ENCODE measurements at places on chromosomes 4 and X.

DNA sequence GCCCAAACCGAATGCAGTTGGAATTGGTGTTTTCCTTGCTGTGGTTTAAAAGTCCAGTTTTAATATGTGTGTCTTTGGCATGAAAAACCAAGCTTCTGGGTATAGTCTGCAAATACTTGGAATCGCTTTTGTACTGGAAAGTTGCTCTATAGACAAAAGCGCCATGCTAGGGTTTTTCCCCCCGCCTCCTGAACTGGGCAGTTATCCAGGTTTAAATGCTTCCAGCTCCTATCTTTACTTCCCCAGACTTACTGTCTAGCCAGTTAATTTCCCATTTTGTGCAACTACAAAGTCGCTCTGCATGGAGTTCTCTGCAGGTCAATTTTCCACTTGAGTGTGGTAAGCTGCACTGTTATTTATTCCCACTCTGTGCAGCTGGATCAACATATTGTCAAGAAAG, 2.7 kb downstream of the RASL11B start:
- DNase-seq: no peak

DNA sequence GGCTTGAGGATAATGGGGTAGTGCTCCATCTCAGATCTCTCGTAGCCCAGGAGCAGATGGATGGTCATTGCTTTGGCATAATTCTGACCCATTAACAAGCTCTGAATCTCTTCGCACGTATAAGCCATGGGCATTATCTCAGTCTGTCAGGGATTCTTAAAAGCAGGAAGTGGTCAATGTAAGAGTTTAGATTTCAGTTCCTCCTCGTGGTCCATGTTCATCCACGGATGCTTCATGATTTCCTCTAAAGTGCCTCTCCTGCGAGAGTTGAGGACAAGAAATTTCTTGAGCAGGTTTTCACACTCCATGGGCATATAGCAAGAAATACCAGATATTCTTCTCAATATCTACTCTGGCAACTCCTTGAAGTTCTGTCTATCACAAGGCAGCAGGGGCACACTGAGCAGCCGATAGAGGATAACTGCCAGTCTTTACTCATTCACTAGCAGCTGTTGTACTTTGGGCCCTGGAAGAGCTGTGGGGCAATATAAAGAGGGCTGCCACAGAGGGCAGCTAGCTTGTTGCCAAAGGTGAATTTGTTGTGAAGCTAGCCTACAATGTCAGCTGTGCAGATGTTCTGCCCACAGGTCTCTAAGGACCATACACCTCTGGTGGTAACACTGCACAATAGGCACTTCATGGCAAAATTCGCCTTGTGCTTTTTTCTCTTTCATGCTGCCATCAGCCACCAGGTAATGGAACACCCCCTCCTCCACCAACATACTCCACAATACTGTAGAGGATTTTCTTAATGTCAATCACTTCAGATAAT, 52.0 kb upstream of the WDR17 start:
- no peak for DNase-seq

- DNase-seq: no peak
Measured at GRCh38 chrX:141609111-141609510, 19.6 kb downstream of the SPANXA2 start.

DNA sequence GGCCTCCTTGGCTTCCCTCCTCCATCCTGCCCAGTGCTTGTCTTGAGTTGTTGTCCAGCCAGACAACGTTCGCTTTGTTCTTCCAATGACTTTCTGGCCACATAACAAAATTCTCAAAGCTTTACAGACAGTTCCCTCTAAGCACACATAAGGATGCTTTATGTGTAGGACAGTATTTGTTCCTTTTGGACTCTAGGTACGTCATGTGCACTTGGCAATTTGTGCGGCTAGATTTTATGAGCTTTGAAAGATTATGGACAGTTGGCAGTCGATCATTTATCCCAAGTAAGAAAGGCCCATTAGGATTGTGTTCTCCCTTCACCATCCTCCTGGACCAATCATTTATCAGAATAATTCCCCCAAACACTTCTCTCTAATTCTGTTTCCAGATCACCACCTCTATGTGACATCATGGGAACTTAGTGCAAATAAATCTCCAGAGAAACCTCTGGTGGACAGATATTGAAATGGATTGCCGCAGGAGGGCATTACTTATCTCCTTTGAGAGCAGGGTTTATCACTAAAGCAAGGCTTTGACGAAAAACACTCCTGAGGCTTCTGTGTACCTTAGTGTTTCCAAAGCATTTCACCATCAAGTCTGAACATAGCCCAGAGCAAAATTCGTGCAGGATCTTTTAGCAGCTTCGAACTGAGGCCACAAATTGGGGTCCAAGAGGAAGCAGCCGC, 77.4 kb upstream of the BMPR1B start:
- no peak for DNase-seq

DNA sequence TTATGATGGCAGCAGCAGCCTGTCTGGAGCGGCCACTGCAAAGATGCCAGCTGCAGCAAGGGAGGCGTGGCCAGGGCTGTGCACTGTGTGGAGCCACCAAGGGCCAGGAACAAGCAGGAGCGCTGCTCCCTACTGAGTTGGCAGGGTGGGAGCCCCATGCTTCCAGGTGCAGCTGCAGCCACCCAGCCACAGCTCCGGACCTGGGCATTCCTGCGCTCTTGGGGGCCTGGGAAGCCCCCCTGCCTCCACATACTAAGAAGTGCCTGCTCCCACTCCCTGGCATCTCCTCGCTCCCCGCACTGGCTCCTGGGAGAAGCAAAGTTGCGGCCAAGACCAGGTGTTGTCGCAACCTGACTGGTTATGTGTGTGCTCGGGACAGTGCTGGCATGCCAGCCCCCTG, 619.8 kb downstream of the DMD start:
- DNase-seq: no peak

GRCh38 chrX:101383679-101384205, 2.2 kb downstream of the BTK start:
- DNase-seq: no peak

DNA sequence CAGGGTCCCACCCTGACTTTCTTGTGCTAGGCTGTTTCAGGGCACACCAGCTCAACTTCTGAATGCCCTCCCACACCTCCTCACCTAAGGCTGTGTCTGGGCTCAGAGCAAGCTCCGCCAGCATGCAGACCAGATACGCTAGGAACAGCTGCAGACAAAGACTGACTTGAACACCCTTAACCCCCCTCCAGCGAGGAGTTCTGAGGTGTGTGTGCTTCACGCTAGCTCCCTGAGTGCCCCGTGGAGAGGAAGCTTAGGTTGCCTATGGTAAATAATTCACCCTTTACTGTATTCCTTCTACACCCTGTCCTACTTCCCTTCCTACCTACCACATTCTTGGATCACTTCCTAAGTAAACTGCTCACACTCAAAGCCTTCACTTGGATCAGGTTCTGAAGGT, 115.0 kb downstream of the VCX3B start:
- no peak for DNase-seq

- no peak for DNase-seq
Measured at GRCh38 chr4:175961604-175962003, 104.0 kb upstream of the WDR17 start.

GRCh38 chrX:30864383-30864785, 24.7 kb downstream of the TAB3 start:
- DNase-seq: no peak

GRCh38 chrX:105063743-105064142, 156.8 kb downstream of the TEX13A start:
- DNase-seq: no peak

DNA sequence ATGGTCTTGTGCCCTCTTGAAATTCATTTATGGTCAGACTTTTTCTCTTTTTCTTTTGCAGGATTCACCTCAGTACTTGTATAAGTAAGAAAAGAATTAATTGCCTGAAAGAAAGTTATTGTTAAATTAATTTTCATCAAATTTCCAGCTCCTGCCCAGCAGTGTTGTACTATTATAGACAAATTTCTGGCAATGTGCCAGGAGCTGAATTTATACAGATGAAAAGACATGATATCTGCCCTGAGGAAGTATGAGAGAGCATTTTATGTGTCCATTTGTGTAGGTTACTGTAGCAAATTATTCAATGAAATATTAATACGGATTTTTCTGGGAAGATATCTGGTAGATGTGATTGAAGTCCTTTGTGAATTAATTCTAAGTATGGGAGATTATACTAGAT, 2371.5 kb upstream of the TENM3 start:
- no peak for DNase-seq

GRCh38 chr4:187108845-187109244, 385.2 kb upstream of the FAT1 start:
- no peak for DNase-seq

GRCh38 chr4:188296331-188296730, 157.1 kb downstream of the TRIML1 start:
- no peak for DNase-seq

- no peak for DNase-seq
Measured at GRCh38 chr4:6752486-6752829, 30.1 kb upstream of the KIAA0232 start.

- peak; percentile 32 for DNase-seq
Measured at GRCh38 chrX:9595174-9595573, 130.3 kb downstream of the TBL1X start.

DNA sequence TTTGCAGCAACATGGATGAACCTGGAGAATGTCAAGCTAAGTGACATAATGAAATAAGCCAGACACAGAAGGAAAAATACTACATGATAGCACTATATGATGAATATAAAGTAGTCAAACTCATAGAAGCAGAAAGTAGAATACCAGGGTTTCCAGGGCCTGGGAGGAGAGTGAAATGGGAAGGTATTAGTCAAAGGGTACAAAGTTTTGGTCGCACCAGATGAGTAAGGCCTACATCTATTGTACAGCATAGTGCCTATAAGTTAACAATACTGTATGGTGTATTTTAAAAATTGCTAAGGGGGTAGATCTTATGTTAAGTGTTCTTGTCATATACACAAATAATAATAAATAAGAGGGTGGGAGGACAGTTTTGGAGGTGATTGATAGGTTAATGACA, 41.5 kb downstream of the ENOX2 start:
- DNase-seq: no peak

- DNase-seq: no peak
Measured at GRCh38 chr4:83382850-83383249, 48.2 kb upstream of the HPSE start.

- DNase-seq: no peak
Measured at GRCh38 chr4:138961129-138961528, 54.5 kb upstream of the NOCT start.

DNA sequence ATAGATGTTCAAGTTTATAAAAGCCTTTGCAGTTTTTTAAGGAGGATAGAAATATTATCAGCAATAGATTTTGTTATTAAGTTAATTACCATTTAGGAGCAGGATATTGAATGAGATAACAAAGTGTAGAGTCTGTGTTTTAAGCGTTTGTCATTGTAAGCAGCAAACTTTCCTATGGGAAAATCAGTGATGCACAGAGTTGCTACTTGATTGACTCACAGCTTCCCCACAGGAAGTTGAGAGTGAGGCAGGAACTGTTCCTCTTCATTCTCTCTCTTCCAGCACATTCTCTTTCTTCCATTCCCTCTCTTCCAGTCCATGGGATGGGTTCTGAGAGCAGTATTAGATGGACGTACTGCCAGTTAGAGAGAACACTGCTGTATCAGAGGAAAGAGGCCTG, 867.7 kb upstream of the AGA start:
- no peak for DNase-seq

GRCh38 chr4:138953961-138954371, 61.6 kb upstream of the NOCT start:
- peak; percentile 49 for DNase-seq

GRCh38 chr4:133003169-133003568, 145.9 kb upstream of the PCDH10 start:
- no peak for DNase-seq

DNA sequence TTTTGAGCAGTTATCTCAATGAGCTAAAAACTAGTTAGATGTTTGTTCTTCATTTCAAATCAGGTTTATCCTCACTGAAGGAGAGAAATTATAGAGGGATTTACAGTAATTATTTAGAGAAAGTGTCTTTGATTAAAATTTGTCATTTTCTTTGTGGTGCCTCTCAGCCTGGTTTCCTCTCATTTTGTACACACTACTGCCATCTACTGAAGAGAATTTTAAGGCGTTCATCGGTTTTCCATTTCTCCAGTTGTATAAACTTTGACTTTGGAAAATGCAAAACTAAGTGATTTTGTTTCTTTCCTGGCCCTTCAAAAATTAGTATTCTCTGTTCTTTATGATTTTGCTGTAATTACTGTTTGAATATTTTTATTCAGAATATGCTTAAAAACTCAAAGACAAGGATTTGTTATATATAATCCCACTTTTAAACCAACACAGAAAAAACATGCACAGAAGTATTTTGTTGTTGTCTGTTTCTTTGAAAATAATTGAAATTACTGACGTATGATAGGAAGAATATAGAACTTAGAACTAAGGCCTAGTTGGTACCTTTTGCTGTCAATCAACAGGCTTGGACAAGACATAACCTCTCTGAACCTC, 34.4 kb upstream of the ANXA3 start:
- peak; percentile 12 for DNase-seq

DNA sequence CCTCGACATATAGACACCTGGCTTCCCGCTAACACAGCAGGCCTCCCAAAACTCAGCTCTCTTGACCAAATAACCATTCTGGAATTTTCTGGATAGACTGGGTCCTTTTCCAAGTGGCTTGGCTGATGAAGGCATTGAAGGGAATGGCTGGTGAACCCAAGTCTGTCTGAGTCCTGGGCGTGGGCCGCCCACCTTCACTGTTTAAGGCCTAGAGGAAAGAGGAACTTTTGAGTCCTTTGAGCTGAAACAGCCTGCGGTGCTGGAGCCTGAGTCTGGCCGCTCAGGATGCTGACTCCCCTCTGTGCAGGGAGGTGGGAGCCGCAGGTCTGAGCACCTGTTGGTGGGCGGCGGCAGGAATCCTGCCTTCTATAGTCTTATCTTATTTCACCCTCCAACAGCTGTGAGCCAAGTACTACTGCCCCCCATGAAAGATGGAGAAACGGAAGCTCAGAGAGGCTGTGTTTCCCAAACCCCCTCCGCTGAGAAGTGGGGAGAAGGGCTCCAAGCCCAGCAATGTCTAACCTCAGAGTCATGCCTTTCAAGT, 23.4 kb downstream of the ACOX3 start:
- no peak for DNase-seq

DNA sequence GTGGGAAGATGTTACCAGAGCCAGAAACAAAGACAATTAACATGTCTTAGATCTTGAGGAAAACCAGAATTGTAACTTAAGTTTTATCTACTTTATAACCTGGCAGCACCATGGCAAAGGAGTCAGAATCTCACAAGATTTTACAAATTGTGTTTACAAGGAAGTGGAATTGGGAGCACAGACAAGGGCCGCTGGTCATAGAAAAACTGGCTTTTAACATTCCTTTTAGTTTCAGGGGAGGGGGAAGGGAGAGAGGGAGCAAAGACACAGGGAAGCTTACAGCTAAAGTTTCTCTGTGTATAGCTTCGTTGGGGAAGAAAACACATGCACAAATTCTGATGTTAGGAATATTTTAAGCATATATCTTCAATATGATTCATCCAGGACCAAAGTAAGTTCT, 10.3 kb upstream of the UGT2B11 start:
- DNase-seq: no peak

GRCh38 chrX:34401411-34401810, 255.7 kb downstream of the TMEM47 start:
- DNase-seq: no peak
